ENCODE measurements at places on chromosomes 12 and 14. TPM values are rescaled to one million over a fixed set of nuclear protein-coding genes. Genes with fewer than 3 reads are reported as not detected.

PLCZ1 gene
- not detected for total RNA-seq

GRCh38 chr14:50353126-50353525 lies 41.0 kb downstream of the DMAC2L start:
- DNase-seq: peak; percentile 67

SLC35E3 gene
- 1.9 TPM for total RNA-seq

DNA sequence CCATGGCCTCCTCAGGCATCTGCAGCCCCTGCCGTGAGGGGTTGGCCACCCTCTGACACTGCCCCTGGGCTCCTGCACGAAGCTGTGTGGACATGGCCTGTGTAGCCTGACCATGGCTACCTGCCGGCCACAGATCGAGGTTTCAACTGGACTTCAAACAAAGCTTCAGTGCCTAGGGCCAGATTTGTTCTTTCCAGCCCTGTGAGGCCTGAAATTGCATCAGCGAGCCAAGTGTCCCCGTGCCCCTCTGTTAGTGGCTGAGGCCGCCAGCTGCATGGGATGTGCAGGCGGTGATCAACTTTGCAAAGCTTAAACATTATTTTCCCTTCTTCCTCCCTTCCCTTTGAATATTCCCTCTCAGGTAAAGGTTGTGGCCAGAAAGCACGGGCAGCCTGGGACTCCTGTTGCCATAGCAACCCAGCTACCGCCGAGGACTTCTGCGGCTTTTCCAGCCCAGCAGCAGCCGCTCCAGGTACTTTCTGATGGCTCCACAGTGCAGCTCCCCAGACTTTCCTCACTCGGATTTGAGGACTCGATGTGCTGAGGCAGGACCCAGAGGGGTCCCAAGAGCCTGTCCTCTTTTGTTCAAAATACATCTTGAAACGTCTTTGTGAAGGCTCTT lies 35.8 kb downstream of the DDX51 start:
- no peak for DNase-seq

TGM1 gene
- 1.3 TPM for total RNA-seq

DNA sequence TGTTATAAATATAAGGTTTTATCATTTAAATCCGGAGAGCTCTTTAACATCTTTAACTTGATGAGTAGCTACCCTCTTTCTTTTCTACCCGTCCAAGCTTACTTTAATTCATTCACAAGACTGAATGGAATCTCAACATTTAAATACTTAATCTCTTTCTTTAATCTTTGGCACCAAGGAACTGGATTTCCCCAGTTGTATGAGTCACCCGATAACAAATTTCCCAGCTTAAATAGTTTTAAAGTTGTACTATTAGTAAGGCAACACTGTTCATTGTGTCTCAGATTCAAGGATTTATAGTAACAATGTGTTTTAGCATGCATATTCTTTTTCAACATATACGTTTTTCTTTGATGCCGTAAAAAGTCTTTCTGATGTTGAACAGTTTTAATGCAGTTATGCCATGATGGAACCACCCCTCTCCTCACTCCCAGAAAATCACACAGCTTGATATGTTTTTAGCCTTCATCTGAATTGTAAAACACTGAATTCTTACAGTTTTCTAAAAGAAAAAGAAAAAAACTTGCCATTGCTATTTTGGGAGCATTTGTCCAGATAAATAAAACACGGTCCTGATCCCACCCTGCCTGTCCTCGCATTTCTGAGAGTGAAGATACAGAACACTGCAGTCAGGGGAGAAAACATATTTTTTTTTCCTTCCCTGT lies 16.0 kb upstream of the LRP6 start:
- peak; percentile 74 for DNase-seq

- peak; percentile 91 for DNase-seq
Observed at GRCh38 chr12:53575502-53576249, 50.5 kb downstream of the ATF7 start.

GRCh38 chr12:132196038-132196872 lies 52.0 kb downstream of the NOC4L start:
- peak; percentile 48 for DNase-seq

- DNase-seq: no peak
Observed at GRCh38 chr12:128155571-128155970, 111.4 kb upstream of the TMEM132C start.

BCL11B gene
- total RNA-seq: not detected

All from GM23248 (cell line).